ENCODE measurements at places on chromosomes 6 and 20.

GRCh38 chr6:37731888-37732287 is 34.2 kb upstream of the MDGA1 start:
- no peak for DNase-seq

- no peak for DNase-seq
Observed at GRCh38 chr6:62465206-62465605, 179.2 kb upstream of the KHDRBS2 start.

DNA sequence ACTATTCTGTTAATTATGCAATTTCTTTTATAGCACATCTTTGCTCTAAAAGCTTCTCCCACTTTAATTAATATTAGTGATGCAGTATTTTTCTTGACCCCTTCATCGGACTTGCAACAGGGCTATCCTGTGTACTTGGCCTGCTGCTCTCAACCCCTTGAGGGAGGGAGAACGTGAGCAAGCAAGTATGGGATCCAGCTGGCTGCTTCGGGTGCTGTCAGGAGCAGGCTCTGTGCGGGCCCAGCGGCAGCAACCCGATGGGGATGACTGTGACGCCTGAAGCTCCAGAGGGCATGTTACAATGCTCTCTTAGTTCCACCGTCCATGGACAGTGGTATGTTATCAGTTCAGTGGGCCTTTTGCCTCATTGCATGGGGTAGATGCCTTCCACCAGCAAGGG is 519.8 kb upstream of the CITED2 start:
- no peak for DNase-seq

- DNase-seq: no peak
Observed at GRCh38 chr6:44627091-44627882, 239.8 kb downstream of the CDC5L start.

DNA sequence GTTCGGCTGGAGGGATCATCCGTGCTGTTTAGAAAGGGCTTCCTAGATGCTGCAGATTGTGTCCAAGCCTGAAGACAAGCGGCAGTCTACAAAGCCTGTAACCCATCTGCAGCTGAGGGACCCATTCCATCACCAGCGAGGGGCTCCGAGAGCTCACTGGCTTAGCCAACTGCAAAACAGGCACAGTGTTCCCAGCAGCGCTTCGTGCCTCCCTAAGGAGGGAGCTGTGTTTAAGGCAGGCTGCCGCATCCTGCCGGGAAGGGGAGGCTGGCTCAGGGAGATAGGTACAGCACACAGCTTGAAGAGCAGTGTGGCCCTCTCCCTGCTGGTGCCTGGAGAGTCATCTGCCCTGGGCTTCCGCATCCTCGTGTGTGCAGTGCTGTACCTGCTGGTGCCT is 32.4 kb downstream of the DUSP22 start:
- no peak for DNase-seq

GRCh38 chr6:159331451-159331850 is 162.3 kb downstream of the FNDC1 start:
- DNase-seq: no peak

GRCh38 chr6:46130666-46131065 is 877 bp downstream of the ENPP4 start:
- DNase-seq: no peak

GRCh38 chr6:167044696-167045095 is 45.5 kb downstream of the CEP43 start:
- DNase-seq: no peak

GRCh38 chr6:133130863-133131262 is 110.3 kb upstream of the EYA4 start:
- DNase-seq: no peak

GRCh38 chr6:111382476-111383294 is 100.3 kb downstream of the REV3L start:
- DNase-seq: no peak

Measured in NCI-H1048 (cell line).